CD4-positive, CD25-positive, alpha-beta regulatory T cell (primary cell): ENCODE measurements at places on chromosomes 7 and 10. TPM values are rescaled to one million over a fixed set of nuclear protein-coding genes. Genes with fewer than 3 reads are reported as not detected.

NEUROG3 gene
- not detected for total RNA-seq

C10orf53 gene
- total RNA-seq: not detected

TMEM213 gene
- not detected for total RNA-seq

GRCh38 chr10:121541450-121542120, 56.7 kb downstream of the FGFR2 start:
- no peaks in the 10 kb centered on the region for H3K36me3 ChIP-seq
- no peaks in the 10 kb centered on the region for H3K4me1 ChIP-seq
- DNase-seq: no peak
- no peaks in the 10 kb centered on the region for H3K27me3 ChIP-seq

- H3K4me1 ChIP-seq: peaks cover 18% of the 10 kb centered on the region
- H3K4me3 ChIP-seq: no peak overlapping the region
- DNase-seq: no peak
Measured at GRCh38 chr7:139623518-139623917, 100.0 kb downstream of the CLEC2L start.

DNA sequence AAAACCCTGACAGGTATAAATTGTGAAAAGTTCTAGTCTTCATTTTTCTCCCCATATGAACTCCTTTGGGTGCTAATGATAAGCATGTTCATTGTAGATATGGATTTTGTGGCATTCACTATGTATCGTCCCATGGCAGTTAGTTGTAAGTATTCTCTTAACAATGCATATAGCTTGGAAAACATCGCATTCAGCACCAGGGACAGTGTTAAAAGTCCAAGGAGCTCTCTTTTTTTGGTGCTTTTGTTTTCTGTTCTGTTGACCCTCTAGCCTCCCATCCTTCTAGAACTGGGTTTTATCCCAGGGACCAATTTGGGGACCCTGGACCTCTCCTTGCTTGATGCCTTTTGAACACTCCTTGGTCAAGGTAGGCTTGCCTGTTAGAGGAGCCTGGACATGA, 37.7 kb downstream of the INSYN2A start:
- H3K27me3 ChIP-seq: no peaks in the 10 kb centered on the region
- H3K27ac ChIP-seq: no peak overlapping the region
- no peaks in the 10 kb centered on the region for H3K4me1 ChIP-seq
- no peak for DNase-seq

- H3K4me1 ChIP-seq: no peaks in the 10 kb centered on the region
- no peak overlapping the region for H3K4me3 ChIP-seq
- no peaks in the 10 kb centered on the region for H3K27me3 ChIP-seq
Measured at GRCh38 chr7:18768256-18768655, 272.7 kb downstream of the HDAC9 start.

GRCh38 chr7:159095979-159096411, 48.7 kb downstream of the VIPR2 start:
- H3K27ac ChIP-seq: no peak overlapping the region
- DNase-seq: no peak
- H3K27me3 ChIP-seq: no peaks in the 10 kb centered on the region
- H3K4me1 ChIP-seq: no peaks in the 10 kb centered on the region
- H3K36me3 ChIP-seq: no peaks in the 10 kb centered on the region

GRCh38 chr7:125876431-125876830, 946.8 kb upstream of the POT1 start:
- no peak overlapping the region for H3K27ac ChIP-seq
- no peak for DNase-seq
- H3K27me3 ChIP-seq: no peaks in the 10 kb centered on the region
- no peaks in the 10 kb centered on the region for H3K36me3 ChIP-seq
- no peak overlapping the region for H3K4me3 ChIP-seq
- H3K4me1 ChIP-seq: no peaks in the 10 kb centered on the region

GRCh38 chr10:93071674-93072224, 1.9 kb upstream of the CYP26A1 start:
- no peaks in the 10 kb centered on the region for H3K36me3 ChIP-seq
- no peak overlapping the region for H3K27ac ChIP-seq
- H3K4me3 ChIP-seq: no peak overlapping the region
- H3K4me1 ChIP-seq: peaks cover 30% of the 10 kb centered on the region
- peaks cover 16% of the 10 kb centered on the region for H3K27me3 ChIP-seq

DNA sequence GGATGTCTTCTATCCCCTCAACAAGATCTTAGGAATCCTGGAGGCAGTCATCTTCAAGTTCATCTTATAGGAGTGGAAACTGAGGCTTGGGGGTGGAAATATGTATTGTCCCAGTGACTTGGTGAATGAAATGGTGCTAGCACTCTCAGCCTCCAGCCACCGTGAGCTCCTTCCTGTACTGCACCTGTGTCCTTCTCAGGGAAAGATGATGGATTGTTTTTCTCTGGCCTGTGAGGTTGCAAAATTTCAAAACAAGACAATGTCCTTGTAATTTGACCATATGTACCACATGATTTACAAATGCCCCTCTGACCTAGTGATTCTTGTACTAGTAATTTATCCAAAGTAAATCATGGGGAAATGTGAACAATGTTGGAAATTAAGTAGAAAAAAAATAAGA, 71.0 kb upstream of the CHCHD3 start:
- H3K4me1 ChIP-seq: no peaks in the 10 kb centered on the region
- peaks cover 4% of the 10 kb centered on the region for H3K27me3 ChIP-seq
- H3K4me3 ChIP-seq: no peak overlapping the region
- H3K27ac ChIP-seq: no peak overlapping the region
- no peak for DNase-seq

DNA sequence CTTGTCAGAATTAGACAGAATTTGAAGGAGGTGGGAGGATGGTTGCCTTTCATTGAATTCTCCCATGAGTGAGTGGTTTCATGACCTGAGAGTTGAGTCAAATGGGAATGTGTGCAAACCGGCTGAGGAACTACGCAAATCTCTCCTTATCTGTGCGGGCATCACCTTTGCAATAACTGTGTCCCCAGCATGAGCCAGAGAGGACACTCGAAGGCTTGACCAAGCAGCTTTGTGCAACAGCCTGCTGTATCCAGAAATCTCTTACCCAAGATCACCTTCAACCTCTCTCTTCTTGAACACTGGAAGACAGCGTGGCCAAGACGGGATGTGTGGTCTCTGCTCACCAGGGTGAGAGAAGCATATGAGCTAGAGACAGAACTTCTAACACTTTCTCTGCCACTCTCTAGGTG, 93.8 kb upstream of the IKZF1 start:
- H3K4me3 ChIP-seq: no peak overlapping the region
- no peaks in the 10 kb centered on the region for H3K36me3 ChIP-seq
- DNase-seq: no peak
- peaks cover 62% of the 10 kb centered on the region for H3K4me1 ChIP-seq
- no peaks in the 10 kb centered on the region for H3K27me3 ChIP-seq
